ENCODE measurements at places on chromosomes 11 and 22. TPM values are rescaled to one million over a fixed set of nuclear protein-coding genes. Genes with fewer than 3 reads are reported as not detected.
A peak's percentile ranks its signal among the peaks of the same experiment; 100 is the strongest.

DNA sequence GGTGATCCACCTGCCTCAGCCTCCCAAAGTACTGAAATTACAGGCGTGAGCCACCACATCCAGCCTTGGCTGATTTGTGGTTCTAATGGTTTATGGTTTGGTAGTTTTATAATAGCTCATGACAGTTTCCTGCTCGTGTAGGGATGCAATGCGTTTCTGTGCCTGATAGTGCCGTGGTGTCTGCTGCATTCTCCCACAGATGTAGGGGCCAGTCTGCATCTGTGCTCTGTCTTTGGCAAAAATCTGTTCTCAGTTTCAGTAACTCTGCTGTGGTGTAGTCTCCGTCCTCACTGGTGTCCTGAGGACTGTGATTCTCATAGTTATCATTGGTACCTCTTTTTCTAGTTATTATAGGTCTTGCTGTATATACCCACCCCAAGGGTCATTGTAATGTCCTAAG, 16.3 kb downstream of the ST14 start:
- H3K36me3 ChIP-seq = no peaks in the 10 kb centered on the region
- H3K4me3 ChIP-seq = no peak overlapping the region
- peaks cover 11% of the 10 kb centered on the region for H3K27me3 ChIP-seq
- peaks cover 3% of the 10 kb centered on the region for H3K4me1 ChIP-seq

DNA sequence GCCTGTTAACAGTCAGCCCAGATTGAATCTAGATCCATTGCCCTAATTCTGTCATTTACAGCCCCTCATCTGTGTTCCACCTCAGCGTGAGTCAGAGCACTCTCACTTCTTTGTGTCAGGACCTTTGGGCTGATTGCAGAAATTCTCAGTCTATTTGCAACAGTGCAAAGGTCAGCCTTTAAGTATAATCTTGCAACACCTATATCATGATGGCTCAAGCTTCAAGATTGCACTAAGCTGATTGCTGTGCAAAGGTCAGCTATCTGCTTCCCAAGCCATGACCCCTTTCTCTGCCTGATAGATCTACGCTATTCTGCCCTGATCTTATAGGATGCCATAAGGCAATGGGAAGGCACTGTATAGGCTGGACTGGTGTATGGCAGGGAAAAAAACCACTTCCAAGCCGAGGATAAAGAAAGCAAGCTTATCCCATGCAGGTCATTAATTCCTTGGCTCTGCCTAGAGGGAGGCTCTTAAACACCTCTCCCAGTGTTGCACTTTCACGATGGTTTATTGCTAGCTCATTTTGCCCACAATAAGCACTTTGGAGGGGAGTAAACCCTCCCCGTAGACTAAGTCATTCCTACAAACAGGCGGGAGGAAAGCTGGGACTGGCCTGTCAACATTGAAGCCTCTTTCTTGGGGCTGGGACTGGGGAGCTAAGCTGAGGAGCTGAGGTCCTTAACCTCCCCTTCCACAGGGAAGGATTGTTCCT, 100.6 kb downstream of the RRAS2 start:
- no peaks in the 10 kb centered on the region for H3K36me3 ChIP-seq
- H3K4me1 ChIP-seq = no peaks in the 10 kb centered on the region
- no peak overlapping the region for H3K4me3 ChIP-seq
- DNase-seq = peak; percentile 27
- no peaks in the 10 kb centered on the region for H3K27me3 ChIP-seq

Gene RAB36
- total RNA-seq = 0.37 TPM

DNA sequence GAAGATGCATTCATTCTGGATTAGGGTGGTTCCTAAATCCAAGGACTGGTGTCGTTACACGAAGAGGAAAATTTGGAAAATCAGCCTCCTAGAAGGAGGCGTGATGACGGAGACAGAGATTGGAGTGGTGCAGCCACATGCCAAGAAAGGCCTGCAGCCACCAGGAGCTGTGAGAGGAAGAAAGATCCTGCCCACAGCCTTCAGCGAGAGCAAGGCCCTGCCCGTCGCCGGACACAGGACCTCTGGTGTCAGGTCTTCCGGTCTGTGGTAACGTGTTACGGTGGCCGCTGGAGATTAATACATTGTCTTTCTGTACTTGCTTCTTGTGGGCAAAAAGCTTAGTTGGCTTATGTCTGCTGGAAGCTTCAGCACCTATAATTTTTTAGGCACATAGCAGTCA, 1045.8 kb downstream of the BRD1 start:
- no peaks in the 10 kb centered on the region for H3K36me3 ChIP-seq
- H3K4me3 ChIP-seq = no peak overlapping the region
- H3K27ac ChIP-seq = no peak overlapping the region
- DNase-seq = peak; percentile 4
- no peaks in the 10 kb centered on the region for H3K27me3 ChIP-seq

DNA sequence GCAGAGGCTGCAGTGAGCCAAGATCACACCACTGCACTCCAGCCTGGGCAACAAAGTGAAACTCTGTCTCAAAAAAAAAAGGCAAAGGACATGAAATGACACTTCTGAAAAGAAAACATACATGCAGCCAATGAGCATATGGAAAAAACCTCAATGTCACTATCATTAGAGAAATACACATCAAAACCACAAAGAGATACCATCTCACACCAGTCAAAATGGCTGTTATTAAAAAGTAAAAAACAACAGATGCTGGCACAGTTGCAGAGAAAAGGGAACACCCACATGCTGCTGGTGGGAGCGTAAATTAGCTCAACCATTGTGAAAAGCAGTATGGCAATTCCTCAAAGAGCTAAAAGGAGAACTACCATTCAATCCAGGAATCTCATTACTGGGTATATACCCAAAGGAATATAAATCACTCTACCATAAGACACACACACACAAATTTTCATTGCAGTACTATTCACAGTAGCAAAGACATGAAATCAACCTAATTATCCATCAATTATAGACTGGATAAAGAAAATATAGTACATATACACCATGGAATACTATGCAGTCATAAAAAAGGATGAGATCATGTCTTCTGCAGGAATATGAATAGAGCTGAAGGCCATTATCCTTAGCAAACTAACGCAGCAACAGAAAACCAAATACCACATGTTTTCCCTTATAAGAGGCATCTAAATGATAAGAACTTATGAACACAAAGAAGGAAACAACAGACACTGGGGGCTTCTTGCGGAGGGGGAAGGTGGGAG, 15.7 kb upstream of the C11orf58 start:
- DNase-seq = no peak
- peaks cover 2% of the 10 kb centered on the region for H3K4me1 ChIP-seq
- no peaks in the 10 kb centered on the region for H3K36me3 ChIP-seq
- no peaks in the 10 kb centered on the region for H3K27me3 ChIP-seq
- H3K4me3 ChIP-seq = no peak overlapping the region

Gene SCT
- not detected for total RNA-seq

Gene SCUBE2
- not detected for total RNA-seq

GRCh38 chr11:110478410-110478809, 48.7 kb downstream of the FDX1 start:
- peaks cover 3% of the 10 kb centered on the region for H3K27me3 ChIP-seq
- H3K4me3 ChIP-seq = no peak overlapping the region
- peaks cover 2% of the 10 kb centered on the region for H3K36me3 ChIP-seq
- H3K27ac ChIP-seq = no peak overlapping the region
- no peak for DNase-seq

- H3K27me3 ChIP-seq = peaks cover 13% of the 10 kb centered on the region
- no peaks in the 10 kb centered on the region for H3K36me3 ChIP-seq
- no peak overlapping the region for H3K4me3 ChIP-seq
- no peak overlapping the region for H3K27ac ChIP-seq
- DNase-seq = no peak
Observed at GRCh38 chr11:110176366-110177085, 83.3 kb downstream of the ZC3H12C start.

Gene SCGB1D4
- not detected for total RNA-seq

Gene CCDC15
- total RNA-seq = 9.4 TPM

GRCh38 chr11:120509346-120510053, 2.0 kb upstream of the GRIK4 start:
- H3K27ac ChIP-seq = no peak overlapping the region
- H3K36me3 ChIP-seq = no peaks in the 10 kb centered on the region
- H3K4me1 ChIP-seq = no peaks in the 10 kb centered on the region
- no peak for DNase-seq
- no peak overlapping the region for H3K4me3 ChIP-seq
- H3K27me3 ChIP-seq = peaks cover 62% of the 10 kb centered on the region

- no peak overlapping the region for H3K4me3 ChIP-seq
- no peak overlapping the region for H3K27ac ChIP-seq
- H3K27me3 ChIP-seq = no peaks in the 10 kb centered on the region
- DNase-seq = no peak
- H3K4me1 ChIP-seq = peaks cover 2% of the 10 kb centered on the region
- H3K36me3 ChIP-seq = peaks cover 28% of the 10 kb centered on the region
Observed at GRCh38 chr22:29344137-29344536, 28.6 kb upstream of the RASL10A start.

- no peak for DNase-seq
- no peak overlapping the region for H3K4me3 ChIP-seq
- H3K27ac ChIP-seq = no peak overlapping the region
Observed at GRCh38 chr22:24683691-24684090, 80.7 kb downstream of the GGT1 start.

- H3K4me1 ChIP-seq = no peaks in the 10 kb centered on the region
- H3K27me3 ChIP-seq = no peaks in the 10 kb centered on the region
- H3K27ac ChIP-seq = no peak overlapping the region
- H3K4me3 ChIP-seq = no peak overlapping the region
- H3K36me3 ChIP-seq = no peaks in the 10 kb centered on the region
- DNase-seq = no peak
Observed at GRCh38 chr11:70899616-70900015, 352.8 kb downstream of the SHANK2 start.

DNA sequence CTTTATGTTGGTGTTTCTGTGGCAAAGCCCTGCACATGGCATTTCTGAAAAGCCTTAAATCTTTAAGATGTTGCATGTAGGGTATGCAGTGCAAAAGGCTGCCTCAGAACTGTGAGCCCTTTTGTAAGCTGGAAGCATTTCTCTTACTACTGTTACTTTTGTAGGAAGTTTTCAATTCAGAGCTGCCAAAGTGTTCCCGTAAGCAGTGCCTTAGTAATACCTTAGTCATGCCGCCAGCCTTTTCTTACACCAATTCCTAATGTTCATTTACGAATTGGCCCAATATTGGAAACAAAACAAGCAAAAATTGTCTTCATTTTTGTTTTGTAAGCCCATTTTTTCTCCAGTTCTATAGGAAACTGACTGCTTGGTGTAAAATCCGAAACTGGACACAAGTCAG, 67.4 kb upstream of the RASSF10 start:
- DNase-seq = no peak
- H3K4me3 ChIP-seq = no peak overlapping the region
- peaks cover 38% of the 10 kb centered on the region for H3K27me3 ChIP-seq
- no peak overlapping the region for H3K27ac ChIP-seq
- no peaks in the 10 kb centered on the region for H3K36me3 ChIP-seq
- H3K4me1 ChIP-seq = no peaks in the 10 kb centered on the region

Gene DEPDC7
- total RNA-seq = 2.3 TPM

DNA sequence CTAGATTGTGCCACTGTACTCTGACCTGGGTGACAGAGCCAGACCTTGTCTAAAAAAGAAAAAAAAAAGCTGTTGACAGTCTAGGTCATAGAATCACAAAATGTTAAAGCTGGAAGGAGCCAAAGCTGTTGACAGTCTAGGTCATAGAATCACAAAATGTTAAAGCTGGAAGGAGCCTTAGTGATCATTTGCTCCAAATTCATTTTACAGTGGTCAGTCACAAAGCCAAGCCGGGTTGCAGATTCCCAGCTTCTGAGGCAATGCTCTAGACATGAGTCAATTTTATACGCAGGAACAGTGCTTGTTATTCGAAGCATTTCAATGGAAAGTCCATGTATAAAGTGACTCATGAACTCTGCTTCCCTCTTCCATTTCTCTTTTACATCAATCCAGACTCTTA, 47.4 kb downstream of the SYT13 start:
- H3K4me1 ChIP-seq = no peaks in the 10 kb centered on the region
- peaks cover 17% of the 10 kb centered on the region for H3K27me3 ChIP-seq
- no peak for DNase-seq
- H3K36me3 ChIP-seq = no peaks in the 10 kb centered on the region

DNA sequence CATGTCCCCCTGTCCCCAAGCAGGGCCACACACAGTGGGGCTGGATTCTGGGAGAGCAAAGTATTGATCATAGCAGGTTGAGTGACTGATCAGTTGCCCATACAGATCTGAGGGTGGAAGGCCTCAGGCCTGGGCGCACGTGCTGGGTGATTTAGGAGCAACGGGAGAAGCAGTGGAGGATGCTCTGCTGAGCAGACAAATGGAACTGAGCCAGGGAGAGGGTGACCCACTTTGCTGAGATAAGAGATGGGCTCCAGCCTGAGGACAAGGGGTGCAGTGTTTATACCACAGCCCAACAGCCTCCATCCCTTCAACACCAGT, 15.0 kb downstream of the GNAZ start:
- peaks cover 4% of the 10 kb centered on the region for H3K27me3 ChIP-seq
- H3K36me3 ChIP-seq = no peaks in the 10 kb centered on the region
- no peak overlapping the region for H3K27ac ChIP-seq
- H3K4me1 ChIP-seq = peaks cover 20% of the 10 kb centered on the region
- H3K4me3 ChIP-seq = no peak overlapping the region

DNA sequence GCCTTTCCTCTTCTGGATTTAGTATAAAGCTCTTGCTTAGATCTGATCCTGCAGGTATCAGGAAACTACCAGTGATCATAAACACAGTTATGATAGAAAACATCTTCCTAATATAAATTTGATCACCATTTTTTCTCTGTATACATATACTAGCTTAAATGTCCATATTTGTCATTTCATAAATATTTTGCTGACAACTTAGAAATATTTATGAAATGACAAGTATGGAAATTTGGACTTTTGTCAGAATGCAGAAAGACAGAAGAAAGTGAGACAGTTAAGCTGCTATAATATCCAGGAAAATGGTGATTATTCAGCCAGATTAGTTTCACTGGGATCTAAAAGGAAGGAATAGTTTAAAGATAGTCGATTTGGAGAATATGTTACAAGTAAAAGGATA, 22.8 kb upstream of the TRIM21 start:
- no peak for DNase-seq
- H3K27me3 ChIP-seq = peaks cover 2% of the 10 kb centered on the region
- no peaks in the 10 kb centered on the region for H3K36me3 ChIP-seq
- no peak overlapping the region for H3K4me3 ChIP-seq
- no peak overlapping the region for H3K27ac ChIP-seq
- H3K4me1 ChIP-seq = no peaks in the 10 kb centered on the region

Gene FZD4
- total RNA-seq = 0.44 TPM

Gene KREMEN1
- 0.47 TPM for total RNA-seq

Gene ZP1
- total RNA-seq = not detected

DNA sequence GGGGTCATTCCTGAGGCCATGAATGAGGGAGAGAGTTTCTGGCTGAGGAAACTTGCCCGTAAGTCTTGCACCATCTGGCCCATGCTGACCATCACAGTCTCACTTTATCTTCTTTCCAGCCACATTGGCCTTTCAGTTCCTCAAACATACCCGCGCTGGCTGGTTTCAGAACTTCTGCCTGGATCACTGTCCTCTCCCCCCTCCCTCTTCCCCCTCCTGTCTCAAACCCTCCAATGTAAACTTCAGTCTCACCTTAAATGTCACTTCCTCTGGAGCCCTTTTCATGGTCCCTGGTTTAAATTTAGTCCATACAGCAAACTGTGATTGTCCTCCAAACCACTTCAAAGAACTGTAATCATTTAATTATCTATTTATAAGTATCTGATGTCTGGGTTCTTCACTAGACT, 3.7 kb upstream of the TMEM109 start:
- H3K27ac ChIP-seq = no peak overlapping the region
- H3K4me1 ChIP-seq = peaks cover 35% of the 10 kb centered on the region
- H3K36me3 ChIP-seq = peaks cover 2% of the 10 kb centered on the region
- H3K4me3 ChIP-seq = no peak overlapping the region
- no peak for DNase-seq
- H3K27me3 ChIP-seq = peaks cover 17% of the 10 kb centered on the region

Gene UQCR10
- 94.2 TPM for total RNA-seq

All from activated CD8-positive, alpha-beta memory T cell treated with anti-CD3 and anti-CD28 coated beads, Interleukin-2, amount 10 ng/mL, durations not matched to agents 7 days and 5 days (primary cell).